ENCODE measurements at places on chromosomes 6 and 20. TPM values are rescaled to one million over a fixed set of nuclear protein-coding genes. Genes with fewer than 3 reads are reported as not detected.
A peak's percentile ranks its signal among the peaks of the same experiment; 100 is the strongest.

DNA sequence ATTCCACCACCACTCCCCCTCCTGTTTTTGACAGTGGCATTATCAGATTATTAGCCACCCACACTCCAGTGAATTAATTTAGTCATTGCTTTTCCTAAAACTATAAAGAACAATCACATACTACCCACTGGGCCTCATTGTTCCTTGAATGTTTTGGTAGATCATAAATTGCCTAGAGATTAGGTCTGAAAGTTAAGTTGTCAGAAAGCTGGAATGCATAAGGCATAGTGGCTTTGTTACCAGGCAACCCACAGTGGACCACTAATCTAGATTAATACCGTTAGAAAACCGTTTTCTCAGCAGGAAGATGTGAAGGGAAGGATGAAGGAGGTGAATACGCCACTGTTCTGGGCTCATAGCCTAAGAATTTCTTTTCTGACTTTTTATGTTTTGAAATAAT lies 75.6 kb downstream of the SAMD3 start:
- H3K4me3 ChIP-seq: no peak overlapping the region
- DNase-seq: no peak
- no peaks in the 10 kb centered on the region for H3K27me3 ChIP-seq
- H3K27ac ChIP-seq: no peak overlapping the region
- H3K4me1 ChIP-seq: no peaks in the 10 kb centered on the region

The APCDD1L gene
- not detected for total RNA-seq

The STX11 gene
- 0.45 TPM for total RNA-seq

The BANF2 gene
- total RNA-seq: not detected

DNA sequence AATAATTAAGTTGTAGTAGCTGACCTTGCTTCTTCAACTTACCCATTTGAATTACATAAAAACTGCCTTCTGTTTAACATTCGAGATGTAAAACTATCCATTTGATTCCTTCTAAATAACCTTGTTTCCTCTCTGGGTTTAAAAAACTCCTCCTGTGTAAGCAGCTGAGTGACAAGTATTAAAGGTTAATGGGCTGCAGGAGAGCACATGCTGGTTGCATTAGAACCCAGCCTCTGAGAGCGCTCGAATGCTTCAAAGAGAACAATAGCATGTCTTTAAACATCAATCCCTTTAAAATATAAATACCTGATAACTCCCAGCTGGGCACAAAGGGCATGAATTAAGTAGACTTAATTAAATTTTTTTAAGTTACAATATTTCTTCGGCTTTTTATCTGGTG lies 215.8 kb downstream of the EYA4 start:
- no peaks in the 10 kb centered on the region for H3K4me1 ChIP-seq
- no peak overlapping the region for H3K27ac ChIP-seq
- no peak overlapping the region for H3K4me3 ChIP-seq
- H3K27me3 ChIP-seq: no peaks in the 10 kb centered on the region
- no peaks in the 10 kb centered on the region for H3K36me3 ChIP-seq
- no peak for DNase-seq

The EEF1E1 gene
- total RNA-seq: 16.4 TPM

- no peaks in the 10 kb centered on the region for H3K4me1 ChIP-seq
- H3K27me3 ChIP-seq: no peaks in the 10 kb centered on the region
- DNase-seq: no peak
- H3K4me3 ChIP-seq: no peak overlapping the region
- no peaks in the 10 kb centered on the region for H3K36me3 ChIP-seq
These were observed 16.2 kb upstream of the PKHD1 start for GRCh38 chr6:52103623-52104022.

GRCh38 chr20:18072532-18072931 lies 14.8 kb upstream of the OVOL2 start:
- no peak for DNase-seq
- no peaks in the 10 kb centered on the region for H3K27me3 ChIP-seq
- H3K27ac ChIP-seq: no peak overlapping the region
- H3K4me3 ChIP-seq: no peak overlapping the region
- H3K4me1 ChIP-seq: no peaks in the 10 kb centered on the region

GRCh38 chr6:145034664-145035063 lies 700.7 kb downstream of the EPM2A start:
- H3K4me3 ChIP-seq: no peak overlapping the region
- H3K36me3 ChIP-seq: no peaks in the 10 kb centered on the region
- no peak overlapping the region for H3K27ac ChIP-seq
- DNase-seq: no peak
- no peaks in the 10 kb centered on the region for H3K27me3 ChIP-seq

DNA sequence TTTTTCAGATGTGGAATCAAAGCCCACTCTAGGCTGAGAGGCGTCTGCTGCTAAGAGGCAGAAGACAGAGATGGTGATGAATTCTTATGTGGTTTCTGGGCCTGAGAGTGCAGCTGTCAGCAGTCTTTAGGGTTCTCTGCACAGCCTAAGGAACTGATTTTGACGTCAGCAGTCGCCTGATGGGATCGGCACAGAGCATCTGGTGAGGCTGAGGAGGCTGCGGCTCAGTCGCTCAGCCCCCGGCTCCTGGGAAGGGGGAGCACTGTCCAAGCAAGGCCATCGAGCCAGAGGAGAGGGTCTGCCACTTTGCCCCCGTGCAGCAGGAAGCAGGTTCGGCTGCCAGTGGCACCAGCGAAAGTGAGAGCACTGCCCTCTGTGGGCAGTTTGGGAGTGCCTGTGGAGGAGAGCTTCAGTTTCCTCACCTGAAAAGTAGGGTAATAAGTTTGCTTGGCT lies 92.5 kb downstream of the TCP11 start:
- H3K4me1 ChIP-seq: peaks cover 35% of the 10 kb centered on the region
- peak; percentile 41 for DNase-seq
- no peak overlapping the region for H3K4me3 ChIP-seq
- peak overlapping the region; percentile 20 for H3K27ac ChIP-seq
- no peaks in the 10 kb centered on the region for H3K27me3 ChIP-seq

GRCh38 chr6:116266803-116267202 lies 12.9 kb downstream of the TSPYL1 start:
- no peak overlapping the region for H3K4me3 ChIP-seq
- H3K36me3 ChIP-seq: no peaks in the 10 kb centered on the region
- no peaks in the 10 kb centered on the region for H3K4me1 ChIP-seq
- no peak for DNase-seq
- no peaks in the 10 kb centered on the region for H3K27me3 ChIP-seq

DNA sequence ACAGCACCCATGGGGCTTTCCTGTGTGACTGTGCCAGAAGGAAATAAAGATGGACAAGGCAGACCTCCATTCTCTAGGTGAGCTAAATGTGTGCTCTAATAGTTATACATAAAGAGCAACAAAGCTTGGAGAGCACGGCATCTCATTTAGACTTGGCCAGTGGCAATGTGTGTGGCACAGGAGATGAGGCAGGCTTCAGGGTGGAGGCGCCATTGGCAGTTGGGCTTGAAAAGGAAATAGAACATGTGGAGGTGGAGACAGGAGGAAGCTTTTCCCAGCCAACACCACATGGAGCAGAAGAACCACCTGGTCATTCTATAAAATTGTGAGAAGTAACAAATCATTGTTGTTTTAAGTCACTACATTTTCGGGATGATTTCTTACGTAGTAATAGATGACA lies 3.6 kb upstream of the RALY start:
- peaks cover 2% of the 10 kb centered on the region for H3K4me1 ChIP-seq
- H3K27ac ChIP-seq: no peak overlapping the region
- DNase-seq: no peak

The FOXO3 gene
- 83.1 TPM for total RNA-seq

The FOXF2 gene
- total RNA-seq: 0.12 TPM

The TIAM2 gene
- total RNA-seq: 10.3 TPM

DNA sequence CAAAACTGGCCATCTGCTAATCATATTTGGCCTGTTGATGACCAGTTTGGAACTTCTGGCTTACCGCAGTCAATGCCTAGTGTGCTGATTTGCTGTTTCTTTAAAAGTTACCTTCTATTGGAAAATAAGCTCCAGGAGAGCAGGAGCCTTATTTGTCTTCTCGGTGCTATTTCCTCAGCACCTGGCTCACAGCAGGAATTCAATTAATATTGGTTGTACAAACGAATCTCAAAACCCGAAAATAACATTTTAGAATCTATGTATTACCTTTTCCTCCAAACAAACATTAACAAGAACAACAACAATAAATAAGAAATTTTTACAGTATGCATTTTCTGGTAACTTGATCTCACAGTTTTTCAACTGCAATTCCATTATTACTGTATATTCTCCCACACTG lies 1080.7 kb upstream of the MAP3K7 start:
- H3K27me3 ChIP-seq: no peaks in the 10 kb centered on the region
- no peak for DNase-seq
- no peak overlapping the region for H3K4me3 ChIP-seq
- H3K27ac ChIP-seq: no peak overlapping the region

DNA sequence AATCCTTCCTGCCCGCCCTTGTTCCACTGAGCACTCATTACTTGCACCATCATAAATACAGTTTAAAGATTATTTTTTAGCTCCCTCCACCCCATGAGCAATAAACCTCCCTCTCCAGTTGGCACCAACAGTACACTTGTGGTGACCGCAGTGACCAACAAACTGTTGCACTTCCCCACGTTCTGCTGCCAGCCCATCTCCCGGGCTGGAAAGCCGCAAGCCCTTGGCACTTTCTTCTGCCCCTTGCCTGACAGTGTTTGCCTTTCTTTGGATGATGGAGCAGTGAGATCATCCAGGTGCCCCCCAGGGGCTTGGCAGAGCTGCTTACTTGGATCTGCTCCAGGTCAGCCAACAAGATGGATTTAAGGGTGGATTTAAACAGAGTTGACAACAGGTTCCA lies 21.6 kb downstream of the KCNB1 start:
- no peaks in the 10 kb centered on the region for H3K27me3 ChIP-seq
- H3K4me1 ChIP-seq: peaks cover 2% of the 10 kb centered on the region
- DNase-seq: no peak
- H3K4me3 ChIP-seq: no peak overlapping the region

The C6orf89 gene
- 59.6 TPM for total RNA-seq

The GPR31 gene
- total RNA-seq: not detected

GRCh38 chr20:50257860-50258259 lies 67.2 kb downstream of the CEBPB start:
- H3K27ac ChIP-seq: no peak overlapping the region
- DNase-seq: no peak
- H3K36me3 ChIP-seq: no peaks in the 10 kb centered on the region

GRCh38 chr6:116507324-116507723 lies 4.1 kb upstream of the CALHM5 start:
- no peak overlapping the region for H3K27ac ChIP-seq
- no peak overlapping the region for H3K4me3 ChIP-seq
- no peaks in the 10 kb centered on the region for H3K4me1 ChIP-seq
- H3K36me3 ChIP-seq: no peaks in the 10 kb centered on the region
- no peaks in the 10 kb centered on the region for H3K27me3 ChIP-seq

GRCh38 chr20:44460795-44461141 lies 14.9 kb upstream of the TTPAL start:
- H3K4me1 ChIP-seq: no peaks in the 10 kb centered on the region
- H3K27me3 ChIP-seq: no peaks in the 10 kb centered on the region
- H3K4me3 ChIP-seq: no peak overlapping the region
- H3K27ac ChIP-seq: no peak overlapping the region
- no peaks in the 10 kb centered on the region for H3K36me3 ChIP-seq

The MMUT gene
- 34.3 TPM for total RNA-seq

DNA sequence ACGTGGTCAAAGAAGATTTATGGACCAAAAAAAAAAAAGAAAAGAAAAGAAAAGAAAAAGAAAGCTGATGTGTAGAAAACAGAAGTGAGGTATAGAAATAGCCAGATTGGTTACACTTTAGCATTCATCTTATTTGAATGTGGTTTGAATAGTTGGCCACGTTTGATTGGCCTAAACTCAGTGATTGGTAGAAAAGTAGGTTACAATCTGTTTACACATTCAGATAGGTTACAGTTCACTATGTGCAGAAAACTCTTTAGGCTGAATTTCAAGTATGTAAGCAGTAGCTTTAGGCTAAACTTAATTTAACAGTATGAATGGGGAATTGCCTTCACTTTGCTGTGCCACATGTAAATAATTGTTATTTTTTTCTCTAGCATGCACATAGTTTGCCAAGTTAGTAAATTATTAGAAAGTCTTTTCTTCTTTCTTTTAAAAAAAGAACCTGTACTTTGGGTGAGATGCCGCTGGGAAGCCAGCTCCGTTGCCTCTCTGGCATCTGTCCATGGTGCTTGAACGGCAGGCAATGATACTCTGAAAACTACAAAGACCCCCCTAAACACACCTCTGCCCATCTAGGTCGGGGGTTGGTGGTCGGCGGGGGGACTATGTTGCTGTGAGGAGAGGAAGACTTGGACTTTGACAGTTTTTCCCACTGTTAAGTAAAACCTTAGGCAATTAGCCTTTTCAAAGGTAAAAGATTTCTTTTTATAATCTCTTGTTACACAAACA lies 173.0 kb downstream of the AIG1 start:
- H3K4me1 ChIP-seq: no peaks in the 10 kb centered on the region
- no peaks in the 10 kb centered on the region for H3K27me3 ChIP-seq
- DNase-seq: peak; percentile 17
- no peak overlapping the region for H3K4me3 ChIP-seq
- no peaks in the 10 kb centered on the region for H3K36me3 ChIP-seq

- H3K4me3 ChIP-seq: no peak overlapping the region
- H3K27me3 ChIP-seq: no peaks in the 10 kb centered on the region
- peak; percentile 35 for DNase-seq
- H3K36me3 ChIP-seq: no peaks in the 10 kb centered on the region
These were observed 18.3 kb downstream of the SLC16A10 start for GRCh38 chr6:111105578-111105977.

The CCM2L gene
- 2.6 TPM for total RNA-seq

The PPP1R3G gene
- total RNA-seq: 0.67 TPM
